Testis (tissue), 5 donors: ENCODE measurements at places on chromosomes 11 and 22. TPM values are rescaled to one million over a fixed set of nuclear protein-coding genes. Genes with fewer than 3 reads are reported as not detected.

The WDR74 gene
- 33.4 TPM for total RNA-seq

The P2RX3 gene
- 2.5 TPM for total RNA-seq

The JAML gene
- total RNA-seq: 3.5 TPM

The OR9I1 gene
- total RNA-seq: not detected

The STX5 gene
- total RNA-seq: 42.2 TPM

The POLD3 gene
- 25.2 TPM for total RNA-seq

The F2 gene
- total RNA-seq: 3.6 TPM

The ASRGL1 gene
- total RNA-seq: 101 TPM

- H3K27me3 ChIP-seq: peaks cover 5% of the 10 kb centered on the region
- no peaks in the 10 kb centered on the region for H3K36me3 ChIP-seq
- H3K27ac ChIP-seq: no peak overlapping the region
- no peak for DNase-seq
- H3K4me3 ChIP-seq: no peak overlapping the region
Observed at GRCh38 chr22:45975164-45976161, 1.5 kb downstream of the WNT7B start.

DNA sequence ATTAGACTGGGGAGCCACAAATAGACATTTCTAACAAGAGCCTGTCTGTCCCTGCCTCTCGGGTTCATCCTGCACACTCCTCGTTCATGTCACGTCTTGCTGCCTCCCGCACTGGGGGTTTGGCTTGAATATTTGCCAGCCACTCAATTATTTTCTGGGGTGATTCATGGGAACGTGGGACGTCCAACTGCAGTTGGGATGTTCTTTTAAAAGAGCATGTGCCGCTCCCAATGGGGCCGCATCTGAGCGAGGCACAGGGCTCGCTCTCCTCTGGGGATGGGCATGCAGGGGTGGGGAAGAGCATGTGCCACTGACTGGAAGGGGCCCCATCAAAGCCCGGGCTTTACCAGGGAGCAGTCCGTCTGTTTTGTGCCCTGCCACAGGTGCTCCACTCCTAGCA lies 43.4 kb downstream of the PARVG start:
- H3K27ac ChIP-seq: no peak overlapping the region
- H3K27me3 ChIP-seq: no peaks in the 10 kb centered on the region
- H3K36me3 ChIP-seq: no peaks in the 10 kb centered on the region
- H3K4me1 ChIP-seq: no peaks in the 10 kb centered on the region

DNA sequence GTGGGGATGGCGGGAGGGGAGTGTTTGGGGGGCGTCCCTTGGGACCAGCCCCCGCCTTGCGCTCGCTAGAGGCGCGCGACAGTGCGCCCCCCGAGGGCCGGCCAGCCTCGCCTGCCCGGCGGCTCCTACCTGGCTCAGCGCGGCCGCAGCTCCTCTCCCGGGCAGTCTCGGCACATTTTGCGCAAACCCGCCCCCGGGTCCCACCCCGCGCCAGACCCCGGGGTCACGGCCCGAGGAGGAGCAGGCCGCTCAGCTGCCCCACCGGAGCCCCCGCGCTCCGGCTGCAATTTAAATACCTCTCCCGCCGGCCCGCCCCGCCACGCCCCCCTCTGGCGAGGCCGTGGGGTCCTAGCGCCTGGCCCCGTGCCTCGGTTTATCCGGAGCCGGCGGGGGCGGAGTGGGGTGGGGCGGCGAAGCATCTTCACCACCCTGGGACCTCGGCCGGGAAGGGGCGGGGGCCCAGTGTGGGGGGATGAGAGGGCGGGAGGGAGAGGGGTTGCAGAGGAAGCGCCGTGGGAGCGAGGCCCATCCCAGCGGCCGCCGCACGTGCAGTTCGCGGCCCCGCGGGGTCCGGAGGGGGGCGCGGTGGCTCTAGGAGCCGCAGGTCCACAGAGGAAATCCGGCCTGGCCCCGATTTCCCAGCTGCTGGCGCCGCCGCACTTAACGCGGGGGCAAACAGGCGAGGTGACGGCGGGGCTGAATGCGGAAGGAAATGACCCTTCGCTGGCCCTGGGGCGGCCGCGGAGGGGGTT lies at the start of gene LRRC32:
LRRC32 (minus strand) TSS at position 263 of the 752 bp plus-strand sequence. CDS start 4,793 bp downstream, outside the sequence.
- peak within 1 kb of the TSS; percentile 54 for H3K4me3 ChIP-seq
- H3K27ac ChIP-seq: peak within 1 kb of the TSS; percentile 40
- H3K27me3 ChIP-seq: no peaks in the 10 kb centered on the region
- DNase-seq: peak; percentile 68
- H3K36me3 ChIP-seq: no peaks in the 10 kb centered on the region

- H3K4me3 ChIP-seq: peak overlapping the region; percentile 100
- H3K4me1 ChIP-seq: peaks cover 34% of the 10 kb centered on the region
- H3K27me3 ChIP-seq: no peaks in the 10 kb centered on the region
- no peak for DNase-seq
- H3K27ac ChIP-seq: peak overlapping the region; percentile 99
Observed at GRCh38 chr11:58580311-58580710, 1.4 kb downstream of the ZFP91 start.

DNA sequence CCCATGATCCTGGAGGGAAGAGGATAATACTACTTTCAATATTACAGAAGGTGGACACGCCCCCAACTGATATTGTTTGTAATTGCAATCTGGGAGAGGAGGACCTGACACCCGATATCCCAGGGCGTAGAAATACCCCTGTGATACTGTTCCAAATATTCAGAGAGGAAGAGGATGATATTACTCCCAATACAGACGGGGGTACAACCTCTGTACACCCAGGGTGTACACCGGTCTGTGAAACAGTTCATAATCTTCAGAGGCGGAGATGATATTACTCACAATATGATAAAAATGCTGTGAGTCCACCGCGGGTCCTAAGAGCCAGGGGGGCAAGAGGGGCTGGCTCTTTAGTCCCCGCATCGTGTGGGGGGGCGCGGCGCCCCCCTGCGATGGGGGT lies 57.2 kb upstream of the ALDH3B2 start:
- H3K4me1 ChIP-seq: no peaks in the 10 kb centered on the region
- H3K4me3 ChIP-seq: peak overlapping the region; percentile 17
- H3K27ac ChIP-seq: no peak overlapping the region
- H3K36me3 ChIP-seq: no peaks in the 10 kb centered on the region
- DNase-seq: no peak

DNA sequence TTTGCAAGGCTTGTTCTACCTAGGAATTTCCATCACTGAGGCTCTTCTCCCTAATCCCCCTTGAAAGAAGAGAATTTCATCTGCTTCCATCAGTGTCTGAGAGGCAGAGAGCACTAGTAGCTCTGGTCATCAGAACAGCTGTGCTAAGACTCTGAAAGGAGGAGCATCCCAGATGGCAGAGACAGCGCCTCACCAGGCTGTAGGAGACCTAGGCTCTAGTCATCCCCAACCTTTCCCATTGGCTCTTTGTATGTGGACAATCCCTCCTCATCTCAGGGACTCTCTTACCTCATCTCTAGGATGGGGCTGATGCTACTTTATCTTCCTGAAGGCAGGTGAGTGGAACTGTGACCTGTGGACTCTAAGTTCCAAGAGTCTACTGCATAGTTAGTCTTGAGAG lies 8.8 kb upstream of the OR9I1 start:
- no peaks in the 10 kb centered on the region for H3K36me3 ChIP-seq
- H3K4me3 ChIP-seq: no peak overlapping the region
- no peaks in the 10 kb centered on the region for H3K4me1 ChIP-seq
- no peak for DNase-seq

DNA sequence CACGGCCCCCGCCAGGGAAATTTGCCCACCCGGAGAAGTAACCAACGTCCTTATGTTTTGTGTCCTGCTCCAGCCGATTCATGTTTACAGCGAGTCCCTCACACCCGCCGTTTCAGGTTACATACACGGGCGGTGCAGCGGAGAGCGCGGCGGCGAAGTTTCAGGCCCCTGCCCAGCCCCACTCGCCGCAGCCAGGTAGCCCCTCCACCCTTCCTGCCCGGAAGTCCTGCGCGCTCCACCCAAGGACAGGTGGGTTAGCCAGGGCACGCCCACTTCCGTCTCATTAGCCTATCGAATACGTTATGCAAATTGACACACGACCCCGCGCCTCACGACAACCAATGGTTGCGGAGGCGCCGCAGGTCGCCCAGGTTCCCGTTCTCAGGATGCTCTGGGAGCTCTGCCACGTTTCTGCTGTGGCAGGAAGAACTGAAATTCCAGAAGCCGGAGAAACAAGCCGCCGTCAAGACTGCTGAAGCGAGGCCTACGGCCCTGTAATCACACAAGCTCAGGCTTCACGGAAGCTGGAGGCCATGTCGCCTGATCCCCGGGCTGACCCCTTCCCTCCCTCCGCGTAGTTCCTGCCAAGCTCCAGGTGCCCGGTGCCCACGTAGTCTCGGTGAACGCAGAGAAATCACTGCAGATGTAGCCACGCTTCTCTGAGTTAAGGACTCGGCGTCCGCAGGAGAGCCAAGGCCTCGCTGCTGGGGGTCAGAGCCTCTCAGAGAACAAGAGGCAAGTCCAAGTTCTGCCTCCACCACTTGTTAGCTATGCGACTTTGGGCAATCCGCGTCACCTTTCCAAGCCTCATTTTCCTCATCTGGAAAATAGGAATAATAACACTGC lies 22.4 kb upstream of the MYH9 start:
- peak overlapping the region; percentile 49 for H3K27ac ChIP-seq
- H3K36me3 ChIP-seq: no peaks in the 10 kb centered on the region
- peaks cover 4% of the 10 kb centered on the region for H3K4me1 ChIP-seq
- H3K4me3 ChIP-seq: peak overlapping the region; percentile 42
- peak; percentile 98 for DNase-seq

DNA sequence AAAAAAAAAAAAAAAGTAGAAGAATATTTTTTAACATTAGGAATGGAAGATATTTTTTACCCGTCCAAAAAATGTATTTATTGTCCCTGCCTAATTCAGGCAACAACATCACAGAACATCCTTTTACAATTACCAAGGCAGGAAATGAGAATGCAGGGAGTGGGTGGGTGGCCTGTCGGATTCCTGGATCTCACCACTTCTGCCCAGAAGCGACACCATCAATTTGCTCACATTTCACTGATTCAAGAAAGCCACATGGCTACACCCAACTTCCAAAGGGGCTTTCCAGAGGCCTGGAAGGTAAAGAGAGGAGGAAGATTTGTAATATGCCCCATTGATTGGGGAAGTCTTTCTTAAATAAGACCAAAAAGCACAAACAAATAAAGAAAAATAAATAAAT lies 93.8 kb upstream of the CLPB start:
- DNase-seq: no peak
- no peak overlapping the region for H3K27ac ChIP-seq
- no peaks in the 10 kb centered on the region for H3K27me3 ChIP-seq
- no peaks in the 10 kb centered on the region for H3K36me3 ChIP-seq
- no peak overlapping the region for H3K4me3 ChIP-seq
- no peaks in the 10 kb centered on the region for H3K4me1 ChIP-seq

DNA sequence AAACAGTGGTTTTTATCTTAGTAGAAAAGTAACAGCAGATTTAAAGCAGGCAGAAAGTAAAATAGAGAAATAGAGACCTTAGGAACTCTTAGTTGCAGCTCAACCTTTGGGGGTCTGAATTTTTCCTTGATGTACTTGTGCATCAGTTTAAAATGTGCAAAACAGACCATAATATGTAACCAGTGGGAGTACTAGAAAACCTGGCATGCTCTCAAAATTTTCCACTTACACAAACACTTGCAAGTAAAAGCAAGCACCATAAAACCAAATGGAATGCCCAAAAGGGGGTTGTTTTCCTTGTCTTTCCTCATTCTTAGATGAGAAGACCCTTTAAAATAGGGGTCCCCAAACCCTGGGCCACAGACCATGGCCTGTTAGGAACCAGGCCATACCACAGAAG lies 12.9 kb upstream of the MRGPRE start:
- H3K27me3 ChIP-seq: no peaks in the 10 kb centered on the region
- no peaks in the 10 kb centered on the region for H3K36me3 ChIP-seq
- H3K4me3 ChIP-seq: no peak overlapping the region
- H3K4me1 ChIP-seq: no peaks in the 10 kb centered on the region
- DNase-seq: no peak
- H3K27ac ChIP-seq: no peak overlapping the region

DNA sequence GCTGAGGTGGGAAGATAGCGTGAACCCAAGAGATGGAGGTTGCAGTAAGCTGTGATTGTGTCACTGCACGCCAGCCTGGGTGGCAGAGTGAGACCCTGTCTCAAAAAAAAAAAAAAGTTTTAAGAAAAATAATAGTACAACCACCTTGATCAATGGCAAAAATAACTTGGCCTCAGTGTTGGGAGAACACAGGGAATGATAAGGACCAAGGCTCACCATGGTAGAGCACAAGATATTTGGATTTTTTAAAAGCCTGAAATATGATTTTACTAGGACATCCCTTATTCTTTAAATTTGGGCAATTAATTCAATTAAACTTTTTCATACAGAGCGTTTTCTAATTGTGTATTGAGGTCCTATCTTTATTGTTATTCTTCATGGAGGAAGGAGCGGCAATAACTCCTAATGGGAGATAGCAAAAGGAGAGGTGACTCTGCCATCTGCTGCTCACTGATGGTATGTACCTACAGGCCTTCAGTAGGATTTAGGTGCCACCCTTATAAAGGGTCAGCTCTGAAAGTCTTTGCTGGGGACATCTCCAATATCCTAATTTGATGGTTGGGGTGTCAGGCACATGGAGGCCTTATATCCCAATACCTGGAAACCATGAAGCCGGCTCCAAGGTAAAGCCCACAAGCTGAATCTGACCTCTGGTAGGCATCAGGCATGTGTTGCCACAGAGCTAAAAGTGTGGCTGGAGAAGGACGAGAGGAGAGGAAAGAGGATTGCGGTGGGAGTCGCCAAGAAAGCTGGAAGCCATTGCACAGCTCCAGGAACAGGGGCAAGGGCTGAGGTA lies 21.9 kb upstream of the POLD3 start:
- no peak overlapping the region for H3K27ac ChIP-seq
- H3K36me3 ChIP-seq: no peaks in the 10 kb centered on the region
- H3K27me3 ChIP-seq: no peaks in the 10 kb centered on the region
- peak; percentile 69 for DNase-seq
- no peak overlapping the region for H3K4me3 ChIP-seq

DNA sequence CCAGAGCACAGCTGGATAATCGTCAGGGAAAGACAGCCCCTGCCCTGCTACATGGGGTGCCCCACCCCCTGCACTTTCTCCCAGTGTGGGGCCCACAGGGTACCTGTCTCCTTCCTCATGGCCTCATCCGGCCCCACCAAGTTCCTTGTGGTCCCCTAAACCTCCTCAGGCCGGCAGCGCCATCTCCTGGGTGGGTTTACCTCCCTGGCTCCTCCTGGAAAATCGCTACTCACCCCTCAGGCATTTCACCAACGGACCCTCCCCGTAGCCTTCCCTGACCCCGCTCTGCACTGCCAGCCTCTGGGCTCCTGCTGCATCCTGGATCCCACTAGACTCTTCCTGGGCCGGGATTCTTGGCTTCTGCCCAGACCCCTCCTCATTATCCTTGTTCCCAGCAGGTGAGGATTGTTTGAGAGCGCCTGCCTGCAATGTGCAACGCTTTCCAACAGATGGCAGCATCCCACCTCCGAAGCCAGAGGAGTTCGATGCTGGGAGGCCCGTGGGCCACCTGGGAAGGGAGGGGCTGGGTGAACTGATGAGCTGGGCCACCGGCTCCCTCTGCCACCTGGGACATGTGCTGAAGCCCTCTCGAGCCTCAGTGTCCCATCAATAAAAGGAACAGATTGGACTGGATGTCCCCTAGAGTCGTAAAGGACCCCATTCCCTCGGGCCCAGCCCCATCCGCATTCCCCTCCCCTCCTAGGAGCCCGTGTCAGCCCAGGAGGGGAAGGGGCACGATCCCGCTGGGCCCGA lies 44.2 kb upstream of the TTLL12 start:
- no peak overlapping the region for H3K27ac ChIP-seq
- no peaks in the 10 kb centered on the region for H3K27me3 ChIP-seq
- DNase-seq: peak; percentile 75
- H3K4me1 ChIP-seq: peaks cover 31% of the 10 kb centered on the region
